ENCODE measurements at places on chromosomes 16 and 17. TPM values are rescaled to one million over a fixed set of nuclear protein-coding genes. Genes with fewer than 3 reads are reported as not detected.

GRCh38 chr17:31398381-31399311 is 7.2 kb downstream of the RAB11FIP4 start:
- no peak for DNase-seq

- no peak for DNase-seq
Observed at GRCh38 chr16:82684256-82684655, 57.5 kb downstream of the CDH13 start.

GRCh38 chr16:69469807-69470561 is 45.6 kb downstream of the CYB5B start:
- DNase-seq, result no peak

DNA sequence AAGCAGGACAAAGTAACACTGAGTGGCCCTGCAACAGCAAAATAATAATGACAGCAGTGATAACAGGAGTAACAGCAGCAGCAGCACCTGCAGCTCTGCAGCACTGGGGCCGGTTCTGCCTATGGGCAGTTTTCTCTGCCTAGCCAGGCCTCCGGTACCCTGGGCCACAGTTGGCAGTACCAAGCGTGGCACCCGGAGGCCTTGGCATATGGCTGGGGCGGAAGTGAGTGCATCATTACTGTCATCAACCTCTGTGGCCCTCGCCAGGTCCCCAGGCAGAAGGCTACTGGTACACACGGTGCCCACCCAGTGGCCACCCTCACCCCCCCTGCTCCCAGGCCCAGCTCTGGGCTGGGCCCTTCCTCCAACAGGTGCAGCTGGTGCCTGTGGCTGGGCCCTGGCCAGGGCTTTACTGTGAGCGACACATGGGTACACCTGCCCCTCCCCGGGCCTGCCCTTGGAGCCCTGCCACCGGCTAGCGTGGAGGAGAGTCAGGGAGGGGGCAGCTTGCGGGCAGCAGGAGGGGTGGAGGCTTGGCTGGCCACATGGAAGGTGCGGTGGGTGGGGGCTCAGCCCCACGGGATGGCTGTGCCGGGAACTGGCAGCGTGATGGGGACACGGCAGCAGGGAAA is 3.0 kb downstream of the KCNJ12 start:
- no peak for DNase-seq

DNA sequence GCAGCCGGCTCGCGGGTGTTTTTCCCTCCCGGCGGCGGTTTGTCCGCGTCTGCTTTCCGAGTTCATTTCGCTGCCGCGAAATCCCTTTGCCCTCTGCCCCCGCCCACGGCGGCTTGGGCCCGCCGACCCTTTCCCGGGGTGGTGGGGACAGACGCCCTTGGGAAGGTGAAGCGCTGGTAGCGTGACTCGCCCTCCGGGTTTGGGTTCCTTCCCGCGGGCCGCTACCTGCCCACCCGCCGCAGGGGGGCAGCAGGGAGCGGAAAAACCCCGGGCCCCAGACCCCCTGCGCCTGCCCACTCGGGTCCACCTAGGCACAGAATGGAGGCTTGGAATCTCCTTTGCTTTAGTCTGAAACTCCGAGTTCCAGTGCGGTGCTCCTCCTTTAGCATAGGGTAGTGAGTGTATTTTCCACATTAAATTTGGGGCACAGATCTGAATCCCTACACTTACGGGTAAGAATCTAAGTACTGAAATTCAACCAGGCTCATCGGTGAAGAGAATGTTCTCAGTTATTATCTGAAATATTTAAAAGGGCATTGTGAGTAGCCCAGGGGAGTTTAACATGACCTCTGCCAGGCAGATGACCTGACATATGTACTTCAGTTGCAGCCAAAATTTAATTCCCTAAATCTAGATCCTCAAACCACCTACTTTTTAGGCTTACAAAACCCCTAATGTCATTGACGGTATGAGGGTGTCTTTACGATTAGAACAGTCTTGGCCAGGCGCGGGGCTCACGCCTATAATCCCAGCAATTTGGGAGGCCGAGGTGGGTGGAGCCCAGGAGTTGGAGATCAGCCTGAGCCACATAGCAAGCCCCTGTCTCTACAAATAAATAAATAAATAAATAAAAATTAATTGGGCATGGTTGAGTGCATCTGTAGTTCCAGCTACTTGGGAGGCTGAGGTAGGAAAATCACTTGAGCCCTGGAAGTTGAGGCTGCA is 1.0 kb downstream of the NME2 start:
- DNase-seq, result no peak

The SYNGR3 gene
- polyA plus RNA-seq, result 4.2 TPM

The ALOX12 gene
- 1.2 TPM for polyA plus RNA-seq

Measured in large intestine (tissue), 12 donors.